ENCODE measurements at places on chromosomes 3 and 15. TPM values are rescaled to one million over a fixed set of nuclear protein-coding genes. Genes with fewer than 3 reads are reported as not detected.

GRCh38 chr15:32677238-32677750 lies 35.8 kb downstream of the SCG5 start:
- no peaks in the 10 kb centered on the region for H3K27me3 ChIP-seq
- no peak for DNase-seq
- H3K4me3 ChIP-seq = no peak overlapping the region
- H3K27ac ChIP-seq = peak overlapping the region; percentile 3
- H3K4me1 ChIP-seq = peaks cover 27% of the 10 kb centered on the region

GRCh38 chr3:197456261-197457091 lies 99.3 kb downstream of the BDH1 start:
- peaks cover 16% of the 10 kb centered on the region for H3K4me1 ChIP-seq
- DNase-seq = peak; percentile 98
- H3K4me3 ChIP-seq = peak overlapping the region; percentile 72
- H3K36me3 ChIP-seq = no peaks in the 10 kb centered on the region
- no peaks in the 10 kb centered on the region for H3K27me3 ChIP-seq

DNA sequence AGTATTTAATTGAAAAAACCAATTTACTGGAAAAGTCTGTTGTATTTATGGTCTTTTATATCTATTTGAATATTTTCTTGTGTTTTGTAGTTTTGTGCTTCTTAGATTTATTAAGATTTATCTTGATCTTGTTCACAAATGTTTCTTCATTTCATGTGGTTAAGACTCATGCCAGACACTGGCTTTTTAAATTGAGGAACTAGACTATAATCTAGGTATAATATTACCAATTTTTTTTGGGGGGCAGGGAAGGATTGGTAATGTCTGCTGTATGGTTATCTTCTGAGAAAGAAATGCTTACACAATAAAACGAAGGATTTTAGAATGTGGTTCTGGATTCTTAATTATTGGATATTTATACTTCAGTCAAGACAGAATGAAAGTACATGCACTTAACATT lies 24.9 kb downstream of the AP4E1 start:
- H3K4me1 ChIP-seq = no peaks in the 10 kb centered on the region
- H3K36me3 ChIP-seq = peaks cover 26% of the 10 kb centered on the region
- no peak for DNase-seq

DNA sequence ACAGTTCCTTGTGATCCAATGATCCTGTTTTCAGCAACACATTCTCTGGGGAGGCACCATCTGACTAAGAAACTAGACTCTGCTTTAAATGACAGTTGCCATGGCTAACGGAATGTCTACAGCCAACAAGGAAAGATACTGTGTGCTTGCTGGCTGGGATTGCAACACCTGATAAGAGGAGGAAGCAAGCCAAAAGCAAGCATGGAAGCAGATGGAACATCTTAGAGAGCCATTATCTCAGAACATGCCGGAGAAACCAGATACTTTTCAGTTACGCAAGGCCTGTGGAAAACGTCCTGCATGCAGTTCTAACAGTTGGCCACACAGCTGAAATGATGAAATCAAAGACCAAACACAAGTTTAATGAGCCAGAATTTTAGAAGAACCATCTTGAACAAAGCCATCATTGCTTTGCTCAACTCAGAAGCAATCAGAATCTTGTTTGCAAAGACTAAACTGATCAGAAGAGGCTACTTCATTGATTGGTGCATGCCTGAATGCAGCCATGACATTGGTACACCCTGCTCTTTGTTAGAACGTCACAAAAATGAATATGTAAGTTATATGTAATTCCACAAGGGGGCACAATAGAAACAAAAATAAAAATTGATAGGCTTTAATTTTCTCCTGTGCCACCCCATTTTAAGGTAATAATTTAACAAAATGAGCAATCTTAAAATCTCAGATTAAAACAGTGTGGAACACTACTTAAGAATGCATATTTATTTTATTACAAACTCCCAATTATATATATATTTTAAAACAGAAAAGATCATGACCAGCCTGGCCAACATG lies 50.8 kb downstream of the GXYLT2 start:
- H3K36me3 ChIP-seq = no peaks in the 10 kb centered on the region
- peak; percentile 78 for DNase-seq
- peak overlapping the region; percentile 46 for H3K4me3 ChIP-seq
- H3K27me3 ChIP-seq = no peaks in the 10 kb centered on the region
- peak overlapping the region; percentile 78 for H3K27ac ChIP-seq
- H3K4me1 ChIP-seq = peaks cover 15% of the 10 kb centered on the region

- no peak overlapping the region for H3K4me3 ChIP-seq
- H3K36me3 ChIP-seq = no peaks in the 10 kb centered on the region
- no peaks in the 10 kb centered on the region for H3K27me3 ChIP-seq
Observed at GRCh38 chr15:71660501-71660900, 149.9 kb upstream of the NR2E3 start.

Gene SPINT1
- total RNA-seq = 0.72 TPM

Gene A4GNT
- not detected for total RNA-seq
